ENCODE measurements at places on chromosomes 3 and 15.

- DNase-seq = no peak
Measured at GRCh38 chr15:74542166-74543042, 1.4 kb downstream of the ARID3B start.

GRCh38 chr3:9779721-9780457, 10.1 kb upstream of the CAMK1 start:
- DNase-seq = no peak

GRCh38 chr3:143928541-143929255, 42.9 kb upstream of the DIPK2A start:
- DNase-seq = no peak

DNA sequence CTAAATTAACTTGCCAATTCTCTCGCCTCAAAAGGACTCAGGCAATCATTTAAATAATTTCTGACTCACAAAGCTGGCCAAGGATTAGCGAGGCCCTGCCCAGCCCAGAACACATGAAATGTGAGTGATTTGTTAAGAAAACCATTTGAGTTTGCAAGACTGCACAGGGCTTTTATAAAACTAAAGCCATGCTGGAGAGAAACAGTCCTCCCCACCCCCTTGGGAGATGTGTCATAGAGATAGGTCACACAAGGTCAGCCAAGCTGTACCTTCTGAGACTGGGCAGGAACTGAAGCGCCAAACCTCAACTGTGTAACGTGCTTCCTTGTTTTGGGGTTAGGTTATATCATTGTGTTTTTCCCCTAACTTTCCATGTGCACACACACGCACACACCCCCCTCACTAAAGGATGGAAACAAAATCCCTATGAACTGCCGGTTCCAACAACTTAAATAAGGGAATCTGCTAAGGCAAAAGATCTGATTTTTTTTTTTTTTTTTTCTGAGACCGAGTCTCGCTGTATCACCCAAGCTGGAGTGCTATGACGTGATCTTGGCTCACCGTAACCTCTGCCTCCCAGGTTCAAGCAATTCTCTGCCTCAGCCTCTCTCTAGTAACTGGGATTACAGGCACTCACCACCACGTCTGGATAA, 8.1 kb downstream of the SPATA12 start:
- DNase-seq = no peak

DNA sequence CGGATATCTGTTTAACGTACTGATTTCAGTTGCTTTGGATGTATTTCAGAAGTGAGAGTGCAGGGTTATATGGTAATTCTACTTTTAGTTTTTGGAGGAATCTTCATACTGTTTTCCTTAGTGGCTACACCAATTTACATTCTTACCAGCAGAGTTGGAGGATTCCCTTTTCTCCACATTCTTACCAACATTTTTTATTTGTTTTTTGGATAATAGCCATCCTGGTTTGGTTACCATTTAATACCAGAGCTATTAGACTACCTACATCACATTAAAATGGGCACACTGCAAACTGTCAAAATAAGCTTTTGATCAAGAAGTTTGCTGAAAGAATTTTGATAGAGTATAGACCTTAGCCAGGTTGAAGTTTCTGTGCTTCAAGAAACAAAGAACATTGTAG, 217.2 kb upstream of the CFAP20DC start:
- DNase-seq = no peak

- DNase-seq = no peak
Measured at GRCh38 chr3:195511136-195511535, 32.0 kb downstream of the PPP1R2 start.

DNA sequence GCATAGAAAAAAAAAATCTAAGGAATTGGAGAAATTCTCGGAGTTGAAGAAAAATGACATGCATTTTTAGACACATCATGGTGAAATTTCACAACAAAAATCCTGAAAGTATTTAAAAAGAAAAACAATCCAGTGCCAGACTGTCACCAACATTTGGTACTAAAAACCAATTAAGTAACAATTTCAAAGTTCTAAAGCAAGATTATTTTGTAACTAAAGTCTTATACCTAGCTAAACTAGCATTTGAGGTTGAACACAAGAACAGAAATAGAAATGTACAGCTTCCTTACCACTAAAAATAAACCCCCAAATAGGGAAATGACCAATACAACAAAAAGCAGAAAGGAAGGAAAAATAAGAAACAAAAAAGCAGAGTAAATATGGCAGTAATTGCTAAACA, 11.9 kb downstream of the TOMM70 start:
- DNase-seq = no peak

GRCh38 chr3:3053974-3054373, 56.2 kb downstream of the IL5RA start:
- DNase-seq = no peak

- no peak for DNase-seq
Measured at GRCh38 chr3:78642226-78643035, 1125.4 kb downstream of the ROBO1 start.

DNA sequence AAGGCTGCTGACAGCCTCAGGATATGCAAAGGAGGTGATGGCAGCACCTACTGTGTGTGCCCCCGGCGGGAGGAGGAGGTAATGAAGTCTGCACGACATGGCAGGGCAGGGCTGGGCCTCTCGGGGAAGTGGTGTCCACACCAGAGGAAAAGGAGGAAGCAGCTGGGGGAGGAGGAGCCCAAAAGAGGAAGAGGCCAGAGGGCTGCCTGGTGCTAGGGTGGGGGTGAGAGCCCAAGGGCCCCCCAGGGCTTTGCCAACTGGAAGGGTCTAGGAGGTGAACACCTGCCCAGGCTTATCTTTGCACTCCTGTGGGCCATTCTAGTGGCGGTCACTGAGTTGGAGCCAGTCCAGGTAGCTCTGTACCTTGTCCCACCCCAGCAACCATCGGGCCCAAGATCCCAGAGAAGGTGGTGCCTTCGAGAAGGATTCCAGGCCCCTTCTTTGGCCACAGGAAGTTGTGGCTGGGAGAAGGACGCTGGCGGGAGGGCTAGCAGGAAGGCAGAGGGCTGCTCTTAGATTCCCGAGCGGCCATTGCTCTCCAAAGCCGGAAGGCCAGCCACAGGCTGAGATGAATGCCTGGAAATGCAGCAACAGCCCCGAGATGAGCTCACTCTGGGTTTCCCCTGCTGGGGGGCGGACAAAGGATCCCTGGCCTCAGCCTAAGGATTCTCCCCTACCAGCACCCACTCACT, 7.0 kb downstream of the GNAI2 start:
- DNase-seq = no peak

GRCh38 chr3:179348325-179349013, 960 bp downstream of the MFN1 start:
- no peak for DNase-seq

Data from stimulated activated CD4-positive, alpha-beta T cell treated with anti-CD3 and anti-CD28 coated beads, TNF-alpha, amount 100 ng/mL, for 1 hour (primary cell).